HT-29 (cell line): ENCODE measurements at places on chromosomes 3 and 15.

DNA sequence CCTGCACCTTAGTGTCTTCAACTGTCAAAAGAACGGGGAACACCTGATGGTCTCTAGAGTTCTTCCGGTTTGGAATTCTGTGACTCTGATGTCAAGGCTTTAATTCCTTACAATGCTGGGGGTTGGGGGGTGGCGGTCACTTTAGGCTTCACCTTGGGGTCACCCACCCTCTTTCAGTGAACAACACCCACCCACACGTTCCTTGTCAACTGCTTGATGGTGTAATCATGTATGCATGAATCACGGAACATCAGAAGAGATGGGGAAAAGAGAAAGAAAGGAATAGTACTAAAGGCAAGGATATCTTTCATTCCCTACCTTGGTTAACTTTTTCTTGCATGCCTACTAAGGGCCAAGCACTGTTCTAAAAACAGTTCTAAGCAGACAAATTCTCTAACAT is 7.3 kb upstream of the UBE2E1 start:
- no peak for DNase-seq

DNA sequence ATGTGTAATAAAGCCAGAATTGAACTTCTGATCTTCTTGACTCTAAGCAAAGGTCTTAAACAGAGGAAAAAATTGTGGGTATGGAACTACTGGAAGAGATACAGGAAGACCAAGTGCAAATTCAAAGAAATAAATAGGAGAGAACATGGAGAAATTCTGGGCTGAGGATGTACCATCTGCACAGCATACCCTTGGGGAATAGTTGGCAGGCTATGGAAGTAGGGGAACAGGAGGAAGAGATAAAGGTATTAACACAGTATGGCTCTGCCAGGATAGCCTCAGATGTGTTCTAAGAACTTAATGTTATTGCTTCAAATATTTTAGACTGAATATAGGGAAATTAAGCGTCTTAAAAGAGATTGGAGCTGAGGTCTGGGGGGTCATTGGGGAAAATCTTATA is 485.4 kb downstream of the CNTN3 start:
- DNase-seq: no peak

DNA sequence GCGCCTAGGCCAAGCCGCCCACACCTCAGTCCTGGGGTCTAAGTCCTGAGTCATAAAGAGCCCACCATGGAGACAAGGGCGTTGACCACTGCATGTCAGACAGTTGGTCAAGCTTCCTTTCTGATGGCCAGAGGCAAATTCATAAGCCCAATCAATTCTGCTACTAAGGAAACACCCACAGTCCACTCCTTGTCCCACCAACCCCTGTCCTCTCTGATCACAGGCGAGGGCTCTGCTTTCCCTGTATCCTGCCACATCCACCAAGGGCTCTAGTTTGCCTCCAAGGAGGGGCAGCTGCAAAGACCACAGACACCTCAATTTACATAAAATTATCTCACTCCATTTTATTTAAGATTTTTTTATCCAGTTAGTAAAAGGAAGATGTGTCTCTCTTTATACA is 25.3 kb downstream of the CHAC1 start:
- DNase-seq: no peak

- no peak for DNase-seq
Measured at GRCh38 chr3:194487289-194488054, 670 bp upstream of the ATP13A3 start.

DNA sequence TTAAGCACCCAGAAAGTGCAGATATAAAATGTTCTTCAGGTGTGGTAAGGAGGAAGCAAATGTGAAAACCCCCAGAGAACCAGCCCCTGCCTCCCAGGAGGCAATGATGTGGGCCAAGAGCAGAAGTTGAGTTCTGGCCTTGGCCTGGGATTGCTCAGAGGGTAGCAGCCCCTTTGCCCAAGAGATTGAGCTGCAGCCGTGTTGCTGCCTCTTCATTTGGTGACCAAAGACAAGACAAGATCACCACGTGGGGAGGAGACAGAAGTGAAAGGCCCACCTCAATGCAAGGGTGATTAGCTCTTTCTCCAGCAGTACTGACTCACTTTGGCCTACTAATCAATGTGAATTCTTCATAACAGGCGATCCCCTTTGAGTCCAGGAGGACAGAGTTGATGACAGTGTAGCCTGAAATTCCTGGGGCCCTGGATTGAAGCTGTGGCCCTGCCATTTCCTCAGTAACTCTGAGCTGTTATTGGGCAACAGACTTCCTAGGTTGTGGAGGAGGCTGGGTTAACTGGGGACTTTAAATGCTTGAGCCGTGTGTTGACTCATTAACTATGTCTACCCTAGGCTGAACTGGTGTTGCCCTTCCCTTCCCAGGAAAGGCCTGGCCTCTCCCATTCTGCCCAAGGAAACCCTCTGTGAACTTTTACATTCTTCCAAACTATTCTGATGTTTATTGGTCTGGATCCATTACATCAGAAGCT is 86.5 kb downstream of the ST6GAL1 start:
- no peak for DNase-seq

DNA sequence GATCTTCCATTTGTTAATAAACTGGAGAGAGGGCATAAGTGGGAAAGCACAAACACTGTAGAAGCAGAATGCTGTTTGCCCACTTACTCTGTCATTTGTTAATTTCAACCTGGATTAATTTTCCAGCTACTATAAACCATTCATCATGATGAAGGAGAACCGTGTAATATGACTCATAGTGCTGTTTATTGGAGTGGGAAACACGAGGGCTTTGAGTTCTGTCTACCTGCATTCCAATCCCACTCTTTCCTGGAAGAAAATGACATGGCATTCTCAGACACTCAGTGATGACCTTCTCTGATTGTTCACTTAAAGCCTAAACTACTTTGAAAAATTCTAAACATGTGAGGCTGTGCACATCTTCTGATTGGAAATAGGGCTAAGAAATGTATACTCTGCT is 826.7 kb downstream of the AGBL1 start:
- no peak for DNase-seq

- DNase-seq: peak; percentile 42
Measured at GRCh38 chr3:46948830-46949671, 27.5 kb downstream of the CCDC12 start.

DNA sequence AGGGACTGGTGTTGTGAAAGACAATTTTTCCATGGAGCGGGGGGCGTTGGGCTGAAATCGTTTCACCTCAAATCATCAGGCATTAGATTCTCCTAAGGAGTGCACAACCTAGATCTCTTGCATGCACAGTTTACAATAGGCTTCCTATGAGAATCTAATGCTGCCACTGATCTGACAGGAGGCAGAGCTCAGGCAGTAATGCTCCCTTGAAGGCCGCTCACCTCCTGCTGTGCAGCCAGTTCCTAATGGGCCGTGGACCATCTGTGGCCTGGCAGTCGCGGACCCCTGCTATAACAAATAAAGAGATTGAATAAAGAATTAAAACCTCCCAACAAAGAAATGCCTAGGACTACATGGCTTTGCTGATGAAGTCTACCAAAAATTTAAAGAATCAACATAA is 25.3 kb upstream of the ANKRD28 start:
- DNase-seq: no peak

DNA sequence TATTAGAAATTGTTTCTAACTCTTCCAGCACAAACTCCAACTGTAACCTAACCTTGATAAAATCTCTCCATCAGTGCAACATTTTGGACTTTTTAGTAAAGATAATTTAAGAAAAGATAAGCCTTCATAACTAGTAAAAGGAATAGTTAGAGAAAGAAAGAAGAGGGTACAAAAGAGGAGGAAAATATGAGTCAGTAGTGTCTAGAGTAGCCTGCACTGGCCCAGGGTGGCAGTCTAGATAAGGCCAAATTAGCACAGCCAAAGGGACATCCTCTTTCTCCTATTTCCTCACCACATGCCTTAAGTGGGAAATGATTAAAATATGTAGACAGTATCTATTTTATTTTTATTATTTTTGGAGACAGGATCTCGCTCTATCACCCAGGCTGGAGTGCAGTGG is 3.7 kb downstream of the PROS1 start:
- DNase-seq: no peak

- no peak for DNase-seq
Measured at GRCh38 chr3:29686889-29687592, 406.2 kb downstream of the RBMS3 start.
